Non-pigmented ciliary epithelial cell (primary cell): ENCODE measurements at places on chromosomes 12 and 14.

DNA sequence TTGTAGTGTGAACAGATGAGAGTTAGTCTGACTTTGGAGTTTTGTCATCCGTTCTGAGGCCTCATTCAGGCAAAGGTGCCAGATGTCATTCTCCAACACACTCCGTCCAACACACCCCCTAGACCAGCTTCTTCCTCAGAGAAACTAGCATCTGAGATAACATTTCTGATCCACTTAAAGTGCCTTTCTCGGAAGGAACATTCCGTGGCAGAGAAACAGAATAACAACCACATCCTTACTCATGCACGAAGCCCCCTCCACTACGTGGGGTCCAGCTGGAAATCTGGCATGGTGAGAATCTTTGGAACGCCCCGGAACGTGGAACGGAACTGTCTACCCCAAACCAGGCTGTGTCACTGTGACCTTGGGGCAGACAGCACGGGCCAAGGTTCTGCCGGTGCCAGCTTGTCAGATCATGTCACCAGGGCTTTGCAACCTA, 17.0 kb upstream of the BCL7A start:
- DNase-seq, result no peak

DNA sequence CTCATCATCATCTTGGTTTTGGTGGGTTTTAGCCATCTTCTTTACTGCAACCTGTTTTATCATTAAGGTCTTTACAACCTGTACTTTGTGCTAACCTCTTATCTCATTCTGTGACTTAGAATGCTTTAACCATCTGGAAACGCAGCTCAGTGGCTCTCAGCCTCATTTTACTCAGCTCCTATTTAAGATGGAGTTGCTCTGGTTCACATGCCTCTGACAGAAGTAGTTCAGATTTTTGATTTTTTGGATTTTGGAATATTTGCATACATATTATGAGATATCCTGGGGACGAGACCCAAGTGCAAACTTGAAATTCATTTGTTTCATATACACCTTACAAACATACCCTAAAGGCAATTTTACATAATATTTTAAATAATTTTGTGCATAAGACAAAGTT, 10.7 kb downstream of the SLC38A1 start:
- no peak for DNase-seq

GRCh38 chr14:90387206-90387760, 9.5 kb upstream of the CALM1 start:
- no peak for DNase-seq

GRCh38 chr12:76595056-76595455, 35.5 kb upstream of the OSBPL8 start:
- no peak for DNase-seq

- no peak for DNase-seq
Measured at GRCh38 chr12:49342066-49342913, 4.4 kb upstream of the DNAJC22 start.

- DNase-seq, result peak; percentile 42
Measured at GRCh38 chr12:104006929-104007328, 41.3 kb downstream of the TDG start.

- DNase-seq, result peak; percentile 66
Measured at GRCh38 chr14:68794130-68794850, 1.4 kb upstream of the ZFP36L1 start.

DNA sequence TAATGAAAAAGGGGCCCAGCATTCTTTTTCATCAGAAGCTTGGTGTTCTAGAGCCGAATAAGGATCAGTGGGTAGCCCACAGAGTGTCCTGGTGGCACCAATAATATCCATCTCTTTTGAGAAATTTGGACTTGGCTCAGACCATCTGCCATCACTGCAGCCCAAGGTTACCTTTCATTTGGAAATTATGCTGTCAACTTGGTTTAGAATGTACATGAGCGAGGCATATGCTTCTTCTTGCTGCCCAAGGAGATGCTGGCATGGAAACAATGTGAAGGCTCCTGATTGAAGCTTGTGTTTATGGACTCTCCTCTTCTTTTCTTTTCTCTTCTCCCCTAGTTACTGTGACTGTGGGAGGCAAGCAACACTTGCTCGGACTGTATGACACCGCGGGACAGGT, 50.0 kb downstream of the GPHB5 start:
- no peak for DNase-seq

- DNase-seq, result no peak
Measured at GRCh38 chr12:3644104-3644503, 108.8 kb downstream of the CRACR2A start.
